ENCODE measurements at places on chromosomes 13 and 19.

DNA sequence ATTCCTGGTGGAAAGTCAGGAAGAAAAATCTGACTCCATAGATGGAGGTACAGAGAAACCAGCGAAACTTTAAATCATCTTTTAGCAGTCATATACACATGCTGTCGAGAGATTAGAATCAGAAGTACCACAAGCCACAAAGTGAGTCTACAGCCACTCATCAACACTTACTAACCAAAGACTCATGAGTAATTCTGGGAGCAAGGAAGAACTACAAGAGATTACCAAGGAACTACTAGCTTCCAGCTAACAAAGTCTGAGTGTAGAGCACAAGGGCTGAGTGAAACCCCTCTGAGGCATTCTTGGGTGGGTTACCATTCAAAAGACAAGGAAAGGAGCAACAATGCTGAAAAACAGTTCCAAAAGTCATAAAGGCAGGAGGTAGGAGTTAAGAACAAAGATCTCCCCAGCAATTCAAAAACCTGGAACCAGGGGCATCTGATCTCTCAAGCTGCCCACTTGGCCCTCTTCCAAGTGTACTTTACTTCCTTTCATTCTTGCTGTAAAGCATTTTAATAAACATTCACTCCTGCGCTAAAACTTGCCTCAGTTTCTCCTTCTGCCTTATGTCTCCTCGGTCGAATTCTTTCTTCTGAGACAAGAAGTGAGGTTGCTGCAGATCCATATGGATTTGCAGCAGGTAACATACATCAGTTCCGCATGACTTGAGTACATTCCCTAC is 13.0 kb downstream of the RBM26 start:
- DNase-seq = no peak

DNA sequence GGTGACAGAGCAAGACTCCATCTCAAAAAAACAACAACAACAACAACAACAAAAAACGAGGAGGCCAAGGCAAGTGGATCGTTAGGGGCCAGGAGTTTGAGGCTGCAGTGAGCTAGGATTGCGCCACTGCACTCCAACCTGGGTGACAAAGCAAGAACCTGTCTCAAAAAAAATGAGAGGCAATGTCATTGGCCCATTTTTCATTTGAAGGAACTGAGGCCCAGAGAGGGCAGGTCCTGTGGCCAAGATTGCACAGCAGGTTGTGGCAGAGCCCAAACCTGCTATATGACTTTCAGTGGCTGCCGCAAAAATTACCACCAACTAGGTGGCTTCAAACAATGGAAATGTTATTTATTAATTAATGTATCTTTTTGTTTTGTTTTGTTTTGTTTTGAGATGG is 5.5 kb downstream of the PIK3R2 start:
- no peak for DNase-seq

DNA sequence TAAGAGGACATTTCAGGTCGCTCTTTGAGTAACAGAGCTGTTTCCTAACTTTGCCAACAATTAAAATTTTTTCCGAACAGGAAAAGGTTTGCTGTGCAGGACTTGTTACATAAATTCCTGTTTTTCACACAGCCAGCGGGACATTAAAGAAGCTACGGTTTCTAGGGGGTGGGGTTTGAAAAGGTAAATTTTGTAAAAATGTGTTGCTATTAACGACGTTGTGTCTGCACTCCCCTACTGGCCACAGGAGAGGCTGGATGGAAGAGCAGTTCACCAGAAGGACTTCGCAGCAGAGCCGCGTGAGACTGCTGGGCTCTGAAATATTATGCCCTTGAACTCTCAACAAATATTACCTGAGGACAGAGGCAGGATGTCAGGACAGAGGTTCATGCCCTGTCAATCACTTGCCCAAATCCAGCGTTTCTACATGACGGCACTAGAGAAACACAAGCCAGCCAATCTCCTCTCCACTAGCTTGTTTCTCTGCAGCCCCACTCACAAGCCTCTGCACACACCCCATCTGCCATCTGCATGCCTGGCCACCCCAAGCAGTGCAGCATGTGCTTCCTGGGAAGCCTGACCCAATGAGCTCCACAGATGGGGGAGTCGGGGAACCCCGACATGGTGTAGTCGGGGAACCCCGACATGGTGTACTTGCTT is 102.0 kb downstream of the FOXO1 start:
- no peak for DNase-seq

- no peak for DNase-seq
Observed at GRCh38 chr13:75479102-75479740, 2.7 kb downstream of the TBC1D4 start.

- DNase-seq = no peak
Observed at GRCh38 chr13:83515268-83516015, 366.8 kb downstream of the SLITRK1 start.

GRCh38 chr13:73081256-73081915 is 22.6 kb downstream of the KLF5 start:
- no peak for DNase-seq

DNA sequence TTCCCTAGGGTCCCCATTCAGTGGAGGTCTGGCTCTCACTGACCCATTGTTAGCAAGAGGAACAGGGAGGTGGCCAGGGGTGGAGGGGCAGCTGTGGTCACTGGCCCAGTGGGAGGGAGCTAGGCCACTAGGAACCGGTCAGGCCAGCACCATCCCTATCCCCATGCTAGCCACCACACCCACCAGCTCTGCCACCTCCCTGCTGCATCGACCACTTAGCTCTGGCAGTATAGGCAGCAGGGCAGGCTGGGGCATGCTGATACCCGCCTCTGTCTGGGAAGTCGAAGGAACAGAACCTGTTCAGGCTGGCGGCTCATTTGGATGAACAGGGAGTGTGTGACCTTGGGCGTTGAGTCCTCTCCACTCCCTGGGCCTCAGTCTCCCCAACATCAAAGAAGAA is 4.7 kb downstream of the PPP1R13L start:
- DNase-seq = no peak

DNA sequence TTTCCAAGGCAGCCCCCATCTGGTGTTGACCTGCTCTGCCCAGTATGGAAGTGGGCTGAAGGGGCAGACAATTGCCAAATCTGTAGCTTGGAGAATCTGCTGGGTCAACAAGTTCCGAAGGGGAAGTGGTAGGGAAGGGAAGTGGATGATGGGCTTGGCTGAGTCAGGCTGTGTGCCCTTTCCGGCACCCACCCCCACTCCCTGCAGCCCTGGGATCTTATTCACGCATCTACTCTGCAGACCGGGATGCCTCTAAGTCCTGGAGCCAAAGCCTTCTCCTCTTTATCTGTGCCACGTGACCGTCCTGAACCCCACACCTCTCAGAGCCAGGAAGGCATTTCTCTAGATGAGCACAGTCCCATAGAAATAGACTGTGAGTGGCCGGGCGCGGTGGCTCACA is 7.5 kb upstream of the C5AR2 start:
- DNase-seq = no peak

GRCh38 chr19:15452111-15453047 is 2.6 kb upstream of the WIZ start:
- no peak for DNase-seq

GRCh38 chr13:85500696-85501256 is 298.4 kb downstream of the SLITRK6 start:
- no peak for DNase-seq

DNA sequence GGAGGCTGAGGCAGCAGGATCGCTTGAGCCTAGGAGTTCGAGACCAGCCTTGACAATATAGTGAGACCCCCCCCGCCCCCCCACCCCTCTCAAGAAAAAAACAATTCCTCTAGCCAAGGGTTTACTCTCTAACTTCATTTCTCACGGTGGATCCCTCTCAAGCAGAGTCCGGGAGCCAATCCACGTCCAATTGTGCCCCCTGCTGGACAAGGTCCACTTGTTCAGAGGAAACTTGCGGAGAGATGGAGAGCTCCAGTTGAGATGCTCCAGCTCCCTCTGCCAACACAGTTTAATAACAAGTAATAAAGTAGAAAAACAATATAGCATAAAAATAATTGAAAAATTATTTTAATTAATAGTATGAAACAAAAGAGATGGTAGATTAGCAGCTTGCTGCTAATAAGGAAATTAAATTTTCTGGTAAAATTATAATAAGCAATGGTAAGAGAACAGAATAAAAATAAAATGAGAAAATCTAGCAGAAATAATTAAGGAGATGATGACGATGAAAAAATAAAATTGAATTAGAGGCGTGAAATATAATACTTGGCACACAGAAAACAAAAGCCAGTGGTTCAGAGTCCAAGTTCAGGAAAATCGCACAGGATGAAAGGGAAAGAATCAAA is 14.5 kb upstream of the SIGLEC14 start:
- DNase-seq = no peak

DNA sequence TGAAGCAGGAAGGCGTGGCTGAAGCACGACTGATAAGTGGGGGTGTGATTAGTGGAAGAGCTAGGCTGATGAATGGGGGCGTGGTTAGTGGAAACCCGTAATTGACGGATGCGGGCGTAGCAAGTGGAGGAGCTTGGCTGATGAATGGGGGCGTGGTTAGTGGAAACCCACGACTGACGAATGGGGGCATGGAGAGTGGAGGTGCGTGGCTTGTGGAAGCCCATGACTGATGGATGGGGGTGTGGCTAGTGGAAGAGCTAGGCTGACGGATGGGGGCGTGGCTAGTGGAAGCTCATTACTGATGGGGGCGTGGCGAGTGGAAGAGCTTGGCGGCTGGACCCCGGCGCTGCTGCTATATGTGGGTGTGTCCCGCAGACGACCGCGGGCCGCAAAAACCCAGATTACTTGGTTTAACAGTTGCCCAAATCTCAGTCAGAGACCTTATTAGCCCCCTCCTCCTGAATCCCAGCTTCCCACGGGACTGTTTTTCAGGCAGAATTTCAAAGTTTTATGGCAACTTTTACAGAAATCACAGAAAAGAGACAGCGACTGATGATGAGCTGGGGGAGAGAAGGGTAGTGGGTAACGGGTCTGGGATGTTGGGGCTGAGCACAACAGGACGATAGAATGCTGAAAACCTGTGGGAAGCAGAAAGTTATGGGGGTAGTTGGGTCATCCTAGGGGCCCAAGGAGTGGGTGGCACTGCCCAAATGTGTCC is 9.0 kb upstream of the MEIS3 start:
- DNase-seq = peak; percentile 64

DNA sequence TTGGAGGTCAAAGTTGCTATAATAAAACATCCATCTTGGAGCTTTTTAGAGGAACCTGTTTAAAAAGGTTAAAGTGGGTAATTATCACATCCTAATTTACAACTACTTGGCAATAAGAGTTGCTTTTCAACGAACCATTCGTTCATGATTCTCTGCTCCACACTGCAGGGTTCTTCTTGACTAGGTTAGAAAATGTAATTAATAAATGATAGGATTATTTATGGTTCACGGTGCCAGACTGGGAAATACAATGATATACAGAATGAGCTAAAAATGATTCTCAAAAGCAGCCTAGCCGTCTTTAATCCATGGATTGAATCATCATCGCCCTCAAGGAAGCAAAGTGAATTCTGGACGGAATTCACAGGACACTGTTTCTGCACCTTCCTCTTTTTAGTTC is 291.2 kb downstream of the TEX29 start:
- DNase-seq = no peak

DNA sequence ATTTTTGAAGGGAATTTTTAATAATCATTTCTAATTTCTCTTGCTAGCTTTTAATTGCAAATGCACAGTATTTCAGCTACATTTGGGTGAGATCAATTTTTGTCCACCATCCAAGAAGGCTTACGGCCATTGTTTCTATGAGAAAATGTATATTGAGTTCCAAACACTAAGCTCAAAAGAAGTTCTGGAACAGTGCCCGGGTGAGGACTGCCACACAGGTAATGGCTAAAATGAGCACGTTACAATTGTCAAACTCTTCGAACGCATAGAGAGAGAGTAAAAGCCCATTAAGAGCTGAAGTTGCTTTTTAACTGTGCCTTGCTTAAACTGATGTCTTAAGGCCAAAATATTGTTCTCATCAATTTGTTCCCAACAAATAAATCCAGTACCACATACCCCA is 755.0 kb downstream of the DIAPH3 start:
- DNase-seq = no peak

- DNase-seq = no peak
Observed at GRCh38 chr13:26220575-26220974, 1.5 kb downstream of the RNF6 start.

DNA sequence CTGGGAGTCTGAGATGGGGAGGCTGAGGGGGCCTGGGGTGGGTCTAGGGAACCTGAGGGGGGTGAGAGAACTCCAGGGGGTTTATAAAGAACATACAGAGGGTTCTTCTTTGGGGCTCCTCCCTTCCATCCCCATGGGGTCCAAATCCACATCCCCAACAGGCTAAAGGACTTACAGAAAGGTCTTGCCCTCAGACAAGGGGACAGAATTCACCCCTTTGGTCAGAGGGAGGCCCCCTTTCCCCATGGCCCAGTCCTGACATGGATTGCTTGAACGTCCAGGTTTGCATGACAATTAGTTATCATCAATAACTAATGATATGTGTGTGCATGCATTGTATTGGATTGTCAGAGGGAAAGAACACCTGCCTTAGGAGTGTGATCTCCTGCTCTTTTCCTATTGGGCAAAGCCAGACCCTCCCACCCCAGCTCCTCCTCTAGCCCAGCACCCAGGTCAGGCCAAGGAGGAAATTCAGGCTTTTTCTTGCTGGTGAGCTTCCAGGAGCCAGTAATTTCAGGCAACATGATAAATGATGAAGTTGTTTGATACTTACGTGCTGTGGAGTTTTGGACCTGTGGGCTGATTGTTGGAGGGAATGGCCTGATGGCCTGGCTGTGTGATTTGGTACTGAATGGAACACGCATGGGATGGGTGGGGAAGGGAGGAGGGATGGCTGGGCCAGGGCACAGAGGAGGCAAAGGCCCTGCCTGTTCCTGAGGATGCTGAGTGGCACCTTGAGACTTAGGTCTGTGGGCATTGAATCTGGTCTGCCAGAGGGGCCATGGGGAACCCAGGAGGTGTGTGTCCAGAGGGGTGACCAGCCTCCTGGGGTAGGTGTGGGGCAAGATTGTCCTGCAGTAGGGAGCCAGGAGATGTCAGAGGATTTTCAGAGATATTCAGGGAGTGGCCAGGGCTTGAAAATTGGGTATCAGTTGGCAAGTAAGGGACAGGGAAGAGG is 1.1 kb downstream of the KLHL26 start:
- DNase-seq = no peak

Measured in NCI-H2081 treated with DMSO at 0.1 percent for 48 hours (cell line).